ENCODE measurements at places on chromosomes 13 and 19. TPM values are rescaled to one million over a fixed set of nuclear protein-coding genes. Genes with fewer than 3 reads are reported as not detected.

ADGRE2 gene
- 6.1 TPM for total RNA-seq

- no peak for DNase-seq
Measured at GRCh38 chr13:27161980-27162379, 9.6 kb downstream of the USP12 start.

ZNF136 gene
- 6.6 TPM for total RNA-seq

ERICH4 gene
- not detected for total RNA-seq

DNA sequence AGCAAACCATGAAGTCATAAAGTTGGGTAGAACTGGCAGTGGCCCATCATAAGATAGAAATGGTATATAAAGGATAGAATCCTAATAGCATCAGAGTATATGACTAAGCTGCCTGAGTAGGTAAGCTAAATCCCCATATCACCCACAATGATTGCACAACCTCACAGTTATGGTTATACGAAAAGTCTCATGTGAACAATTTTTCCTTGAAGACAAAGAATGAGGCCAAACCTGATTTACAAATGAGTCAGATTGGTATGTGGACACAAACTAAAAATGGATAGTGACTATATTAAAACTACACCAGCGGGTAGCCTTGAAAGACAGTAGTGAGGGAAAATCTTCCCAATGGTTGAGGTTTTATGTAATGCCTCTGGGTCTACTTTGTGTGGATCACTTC lies 40.9 kb upstream of the UFM1 start:
- DNase-seq, result no peak

DNA sequence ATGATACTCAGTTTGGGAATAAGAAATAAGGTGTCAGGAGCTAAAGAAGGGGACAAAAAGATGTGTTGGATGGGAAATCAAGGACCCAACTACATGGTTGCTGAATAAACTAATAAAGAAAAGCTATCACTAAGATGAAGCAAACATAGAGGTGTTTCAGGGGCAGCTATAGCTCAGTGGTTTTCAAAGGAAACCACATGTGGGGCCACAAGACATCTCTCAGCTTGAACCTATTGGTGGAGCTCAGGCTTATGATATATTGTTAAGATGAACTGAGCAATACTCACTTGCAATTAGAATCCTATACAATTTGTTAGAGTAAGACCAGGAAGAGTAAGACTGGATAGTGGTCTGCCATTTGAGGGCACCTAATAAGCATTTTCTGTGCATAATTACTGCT lies 45.1 kb upstream of the SPRY2 start:
- no peak for DNase-seq

- DNase-seq, result no peak
Measured at GRCh38 chr19:39190768-39191167, 6.0 kb upstream of the NCCRP1 start.

C19orf33 gene
- not detected for total RNA-seq

GRCh38 chr13:95113601-95114000 lies 187.7 kb downstream of the ABCC4 start:
- no peak for DNase-seq

- DNase-seq, result peak; percentile 74
Measured at GRCh38 chr19:1864480-1865171, 1.2 kb upstream of the KLF16 start.

DNA sequence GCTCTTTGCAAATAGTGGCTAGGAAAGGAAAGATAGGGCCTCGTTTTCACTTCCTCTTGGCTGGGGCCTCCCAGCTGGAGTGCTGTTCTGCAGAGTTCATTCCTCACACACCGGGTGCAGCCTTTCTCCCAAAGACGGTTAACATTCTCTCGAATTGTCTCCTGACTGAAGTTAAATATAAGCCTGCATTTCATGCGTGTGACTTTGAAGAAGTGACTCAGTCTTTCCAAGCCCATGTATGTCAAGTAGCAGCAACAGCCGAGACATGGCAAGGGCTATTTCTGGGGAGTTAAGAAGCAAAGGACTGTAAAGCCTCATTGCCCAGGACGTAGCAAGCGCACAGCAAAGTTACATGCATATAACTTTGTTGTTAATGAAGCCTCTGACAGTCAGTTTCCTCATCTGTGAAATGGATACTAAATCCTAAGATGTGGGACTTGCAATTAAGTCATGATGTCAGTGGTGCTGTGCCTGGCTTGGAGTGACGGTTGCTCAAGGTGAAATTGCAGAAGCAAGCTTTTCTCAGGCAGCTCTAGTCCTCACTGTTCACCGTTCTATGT lies 502.4 kb downstream of the MYO16 start:
- peak; percentile 11 for DNase-seq

GRCh38 chr19:47730910-47731309 lies 14.4 kb upstream of the NOP53 start:
- DNase-seq, result no peak
